Nucleus accumbens (tissue), 56 donors: ENCODE measurements at places on chromosomes 7 and 10.

DNA sequence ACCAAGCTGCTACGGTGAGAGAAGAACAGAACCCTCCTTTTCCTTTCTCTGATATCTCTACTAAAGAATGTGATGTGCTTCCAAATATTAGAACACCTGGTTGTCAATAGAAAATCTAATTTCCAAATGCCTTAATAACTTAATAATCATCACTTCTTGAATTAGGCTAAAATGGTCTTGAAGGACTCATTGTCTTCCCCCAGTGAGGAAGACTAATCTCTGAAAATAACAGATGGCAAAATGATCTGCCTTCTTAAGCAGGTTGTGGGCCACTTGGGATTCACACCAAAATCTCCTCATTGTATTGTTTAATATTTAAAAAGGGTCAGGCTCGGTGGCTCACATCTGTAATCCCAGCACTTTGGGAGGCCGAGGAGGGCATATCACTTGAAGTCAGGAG, 805.9 kb upstream of the AUTS2 start:
- DNase-seq, result no peak

GRCh38 chr7:127717502-127718339, 65.7 kb downstream of the SND1 start:
- DNase-seq, result no peak

GRCh38 chr10:11610166-11610825, 1.2 kb downstream of the USP6NL start:
- DNase-seq, result no peak

- DNase-seq, result no peak
Measured at GRCh38 chr10:132932461-132933307, 9.7 kb downstream of the CFAP46 start.

DNA sequence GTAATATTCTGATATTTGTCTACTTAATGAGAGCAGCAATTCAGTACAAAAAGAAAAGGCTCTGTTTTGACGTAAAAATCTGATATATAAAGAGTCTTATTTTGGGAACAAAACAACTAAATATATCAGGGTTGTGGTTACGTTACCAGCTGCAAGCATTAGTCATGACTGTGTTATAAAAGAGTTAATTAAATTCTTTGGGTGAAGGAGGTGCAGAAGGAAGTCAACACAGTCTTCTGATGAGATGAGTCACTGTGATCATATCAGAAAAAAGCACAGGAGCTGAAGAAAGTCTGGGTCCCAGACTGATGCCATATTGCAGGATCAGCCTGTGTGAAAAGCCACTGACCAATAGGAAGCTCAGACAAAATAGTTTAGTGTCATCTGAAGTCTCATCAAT, 234.3 kb upstream of the TEX47 start:
- no peak for DNase-seq

DNA sequence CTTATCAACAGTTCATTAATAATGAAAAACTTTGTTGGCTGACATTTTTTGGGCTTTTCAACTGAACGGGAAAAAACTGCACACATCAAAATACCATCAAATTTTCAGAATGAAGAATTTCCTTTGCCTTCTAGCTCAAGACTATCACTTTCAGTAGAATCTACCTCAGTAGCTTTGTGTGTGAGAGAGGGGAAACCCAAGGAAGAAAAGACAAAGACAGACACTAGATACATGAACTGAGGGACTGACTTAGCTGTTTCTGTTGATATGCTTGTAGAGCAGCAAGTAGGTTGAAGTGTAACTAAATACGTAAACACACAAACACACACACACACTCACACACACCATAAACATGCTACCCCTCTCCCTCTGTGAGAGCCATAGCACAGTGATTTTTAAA, 257.1 kb downstream of the CDK14 start:
- no peak for DNase-seq

DNA sequence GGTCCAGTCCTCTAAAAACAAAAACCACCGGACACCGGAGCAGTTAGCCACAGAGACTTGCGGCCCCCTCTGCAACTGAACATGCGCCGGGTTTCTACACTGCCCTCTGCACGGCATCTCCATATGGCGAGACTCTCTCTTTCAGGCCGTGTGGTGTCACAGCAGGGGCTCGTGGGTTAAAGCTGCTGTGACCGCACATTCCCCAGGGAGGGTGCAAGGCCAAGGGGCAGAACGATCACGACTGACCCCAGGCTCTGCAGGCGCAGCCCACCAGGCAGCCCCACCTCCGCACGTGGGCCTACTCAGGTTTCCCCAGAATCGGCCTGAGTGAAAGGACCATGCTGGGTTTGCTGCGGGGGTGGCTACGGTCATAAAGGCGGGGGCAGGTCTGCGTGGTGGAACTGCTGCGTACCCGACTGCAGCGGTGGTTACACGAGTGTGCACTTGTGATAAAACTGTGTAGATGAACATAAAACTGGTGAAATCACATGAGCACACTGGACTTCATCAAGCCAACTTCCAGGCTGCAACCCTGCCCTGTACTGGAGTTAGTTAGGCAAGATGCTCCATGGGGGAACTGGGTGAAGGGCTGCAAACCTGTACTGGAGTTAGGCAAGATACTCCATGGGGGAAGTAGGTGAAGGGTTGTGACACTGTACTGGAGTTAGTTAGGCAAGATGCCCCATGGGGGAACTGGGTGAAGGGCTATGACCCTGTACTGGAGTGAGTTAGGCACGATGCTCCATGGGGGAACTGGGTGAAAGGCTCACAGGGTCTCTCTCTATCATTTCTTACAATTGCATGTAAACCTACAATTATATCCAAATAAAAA, 81.4 kb upstream of the PPP2R2D start:
- DNase-seq, result no peak

DNA sequence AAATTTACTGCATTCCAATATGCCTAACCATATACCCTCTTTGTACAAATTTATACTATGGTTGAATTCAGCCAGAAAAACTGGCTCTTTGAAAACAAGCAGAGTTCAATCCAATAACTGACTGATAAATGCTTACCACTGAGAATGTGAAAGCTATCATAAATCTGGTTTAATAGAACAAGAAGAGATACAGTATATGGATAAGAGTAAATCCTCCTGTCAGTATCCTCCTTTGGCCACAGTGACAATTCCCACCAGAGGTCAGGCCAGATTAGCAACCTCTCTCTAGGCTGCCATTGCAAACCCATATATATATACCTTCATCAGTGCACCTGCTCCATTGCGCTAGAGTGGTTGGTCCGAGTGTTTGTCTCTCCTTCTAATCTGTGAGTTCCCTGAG, 647.2 kb downstream of the GRM8 start:
- DNase-seq, result no peak

- DNase-seq, result no peak
Measured at GRCh38 chr7:22574754-22575520, 74.9 kb upstream of the STEAP1B start.

- DNase-seq, result no peak
Measured at GRCh38 chr10:97138174-97138573, 47.6 kb downstream of the SLIT1 start.

DNA sequence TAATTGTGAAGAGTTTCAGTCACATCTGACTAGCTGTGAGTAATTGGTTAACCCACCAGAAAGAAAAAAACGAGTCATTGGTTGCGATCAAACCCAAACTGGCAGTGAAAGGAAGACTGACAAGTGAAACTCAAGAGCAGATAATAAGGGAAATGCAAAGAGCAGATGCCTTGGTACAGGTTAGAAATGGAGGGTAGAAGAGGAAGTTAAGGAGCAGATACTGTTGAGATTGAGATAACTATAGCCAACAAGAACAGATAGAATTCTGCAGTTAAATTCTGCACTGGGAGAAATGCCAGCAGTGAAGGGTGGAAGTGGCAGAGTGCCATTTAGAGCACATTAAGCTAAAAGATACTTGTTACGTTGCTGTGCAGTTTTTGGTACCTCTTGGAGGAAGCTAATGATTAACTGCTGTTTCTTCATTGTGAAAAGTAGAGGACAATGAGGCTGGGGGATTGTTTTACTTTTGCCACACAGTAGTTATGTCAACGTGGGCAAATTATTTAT, 65.8 kb downstream of the CDK13 start:
- no peak for DNase-seq
